ENCODE measurements at places on chromosomes 6 and 20.

DNA sequence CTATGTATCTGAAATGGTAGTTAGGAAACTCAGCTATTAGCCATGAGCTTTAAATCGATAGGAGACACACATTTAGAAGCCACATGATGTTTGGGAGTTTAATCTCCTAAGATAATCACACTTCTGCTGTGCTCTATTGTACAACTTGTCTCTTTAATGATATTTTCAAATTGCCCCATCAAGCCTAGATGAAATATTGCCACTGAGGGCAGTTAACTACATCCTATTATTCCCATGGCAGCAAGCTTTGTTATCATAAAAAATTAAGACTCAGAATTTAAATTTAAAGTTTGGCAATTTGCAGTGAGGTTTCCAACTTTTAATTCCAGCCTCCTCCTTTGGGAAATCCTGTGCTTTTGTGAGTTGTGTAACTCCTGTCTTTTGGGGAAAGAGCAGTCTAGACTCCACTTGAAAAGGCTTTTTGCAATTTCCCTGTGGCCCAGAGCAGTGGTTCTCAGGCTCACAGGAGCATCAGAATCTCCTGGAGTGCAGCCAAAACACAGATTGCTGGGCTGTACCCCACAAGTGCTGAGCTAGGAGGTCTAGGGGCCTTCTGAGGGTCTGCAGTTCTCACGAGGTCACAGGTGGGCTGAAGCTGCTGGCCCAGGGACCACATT is 792.4 kb downstream of the QKI start:
- DNase-seq: no peak

- no peak for DNase-seq
These were observed 100.8 kb downstream of the OR2B2 start for GRCh38 chr6:27811451-27811772.

GRCh38 chr20:38651154-38651553 is 49.5 kb downstream of the ARHGAP40 start:
- no peak for DNase-seq

DNA sequence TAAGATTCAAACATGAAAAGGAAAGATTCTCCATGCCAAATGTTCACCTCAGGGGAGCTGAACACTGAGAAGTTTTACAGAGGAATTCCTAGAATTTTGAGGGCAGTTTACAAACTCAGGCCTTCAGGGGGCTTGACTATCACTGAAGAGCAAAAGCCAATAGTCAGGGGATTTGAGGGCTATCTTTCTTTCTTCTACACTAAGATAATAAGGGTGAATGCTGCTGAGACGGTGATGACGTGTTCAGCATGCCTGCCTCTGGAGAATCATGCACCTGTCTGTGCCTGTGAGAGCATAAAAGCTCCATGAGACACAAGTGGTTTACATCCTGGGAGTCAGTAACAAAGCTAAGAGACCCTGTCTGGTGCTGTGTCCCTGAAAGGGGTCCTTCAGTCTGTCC is 1085.6 kb downstream of the KIF16B start:
- DNase-seq: no peak

DNA sequence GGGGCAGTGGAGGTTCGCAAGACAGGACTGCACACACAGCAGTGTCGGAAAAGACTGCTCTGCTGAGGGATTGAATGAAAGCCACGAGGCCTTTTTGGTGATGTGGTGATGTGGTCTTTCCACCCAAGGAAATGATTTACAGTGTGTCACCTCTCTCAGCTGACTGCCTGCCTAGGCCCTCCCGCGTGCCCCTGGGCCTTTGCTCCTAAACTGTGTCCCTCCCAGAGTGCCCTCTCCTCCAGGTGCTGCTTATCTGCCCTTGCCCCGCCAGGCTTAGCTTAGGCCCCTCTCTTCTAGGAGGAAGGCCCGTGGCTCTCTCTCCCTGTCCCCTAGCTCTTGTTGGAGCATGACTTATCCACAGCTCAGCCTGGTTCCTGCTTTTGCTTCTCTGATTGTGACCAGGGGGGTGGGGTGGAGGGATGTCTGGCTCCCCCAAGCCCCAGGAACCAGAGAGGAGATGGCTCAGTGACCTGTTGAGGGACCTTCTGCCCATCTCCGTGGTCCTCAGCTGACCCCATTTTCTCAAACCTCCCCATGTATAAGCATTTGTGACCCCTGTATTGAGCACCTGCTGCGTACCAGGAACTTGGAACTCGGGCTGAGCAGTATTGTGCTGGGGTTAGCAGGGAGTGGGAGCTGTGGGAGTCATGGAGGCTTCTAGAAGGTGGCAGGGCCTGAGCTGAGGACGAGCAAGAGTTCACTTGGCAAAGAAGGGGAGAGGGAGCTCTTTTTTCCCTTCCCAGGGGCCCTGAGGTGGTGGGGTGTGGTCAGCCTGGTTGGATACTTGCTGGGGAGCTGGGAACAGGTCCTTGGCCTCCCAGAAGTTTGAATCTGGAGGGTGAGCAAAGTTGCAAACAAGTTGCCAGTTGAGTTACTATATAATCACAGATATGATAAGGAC is 2.2 kb downstream of the SRC start:
- no peak for DNase-seq

DNA sequence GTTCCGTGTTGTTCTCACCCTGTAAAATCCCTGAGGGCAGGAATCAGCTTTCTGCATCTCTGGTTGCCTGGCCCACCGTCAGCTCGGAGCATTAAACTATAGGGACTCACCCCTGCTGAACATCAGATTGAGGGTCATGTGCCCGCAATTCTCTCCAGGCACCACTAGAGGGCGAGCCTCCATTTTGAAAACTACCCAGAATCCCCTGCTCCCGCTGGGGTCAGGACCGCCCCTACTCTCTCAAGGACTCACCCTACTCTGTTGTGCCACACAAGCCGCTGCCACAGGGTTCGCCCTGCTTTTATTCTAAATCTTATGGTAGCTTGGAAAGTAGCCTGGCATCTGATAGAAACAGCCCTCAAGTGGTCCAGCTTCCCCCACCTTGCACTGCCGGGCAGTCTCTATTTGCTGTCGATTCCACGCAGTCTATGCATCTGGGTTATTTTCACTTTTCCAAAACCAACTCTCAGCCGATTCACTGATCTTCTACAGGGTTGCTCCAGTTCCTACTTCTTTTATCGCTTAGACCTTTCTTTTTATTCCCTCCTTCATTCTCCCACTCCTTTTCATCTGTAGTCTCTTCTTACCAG is 244.1 kb upstream of the QKI start:
- DNase-seq: no peak

- DNase-seq: no peak
These were observed 126.0 kb downstream of the MTHFD1L start for GRCh38 chr6:150991487-150991886.

- DNase-seq: no peak
These were observed 20.2 kb upstream of the DLGAP4 start for GRCh38 chr20:36285746-36286447.

DNA sequence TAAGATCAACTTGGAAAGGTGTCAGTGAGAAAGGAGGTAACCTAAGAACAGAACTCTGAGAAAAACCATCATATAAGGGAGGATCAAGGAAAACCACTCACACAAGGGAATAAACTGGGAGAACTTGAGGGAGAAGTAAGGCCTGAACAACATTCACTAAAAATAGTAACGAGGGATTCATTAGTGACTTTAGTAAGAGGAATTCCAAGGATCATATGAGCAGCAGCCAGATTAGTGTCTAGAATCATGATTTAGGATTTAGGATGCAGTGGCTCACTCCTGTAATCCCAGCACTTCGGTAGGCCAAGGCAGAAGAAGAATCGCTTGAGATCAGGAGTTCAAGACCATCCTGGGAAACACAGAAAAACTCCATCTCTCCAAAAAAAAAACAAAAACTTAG is 376.5 kb upstream of the MARCKS start:
- no peak for DNase-seq

DNA sequence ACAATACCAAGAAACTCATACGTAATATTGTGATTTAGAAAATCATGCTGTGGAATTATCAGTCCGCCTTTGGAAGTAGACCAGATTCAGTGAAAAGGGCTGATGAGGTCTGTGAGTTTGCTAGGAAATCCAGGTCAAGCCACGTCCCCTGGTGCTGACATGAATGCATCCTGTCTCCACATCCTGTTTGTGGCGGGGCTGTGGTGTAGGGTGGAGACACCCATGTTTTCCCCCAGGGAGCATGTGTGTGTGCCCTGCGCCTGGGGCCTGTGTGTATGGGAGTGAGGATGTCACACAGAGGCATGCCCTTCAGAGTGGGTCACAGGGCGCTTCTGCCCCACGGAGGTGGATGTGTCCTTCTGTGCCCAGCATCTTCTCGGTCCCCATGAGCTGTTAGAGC is 109.1 kb downstream of the SASH1 start:
- DNase-seq: no peak

GRCh38 chr6:138429761-138430160 is 25.7 kb downstream of the HEBP2 start:
- DNase-seq: no peak

DNA sequence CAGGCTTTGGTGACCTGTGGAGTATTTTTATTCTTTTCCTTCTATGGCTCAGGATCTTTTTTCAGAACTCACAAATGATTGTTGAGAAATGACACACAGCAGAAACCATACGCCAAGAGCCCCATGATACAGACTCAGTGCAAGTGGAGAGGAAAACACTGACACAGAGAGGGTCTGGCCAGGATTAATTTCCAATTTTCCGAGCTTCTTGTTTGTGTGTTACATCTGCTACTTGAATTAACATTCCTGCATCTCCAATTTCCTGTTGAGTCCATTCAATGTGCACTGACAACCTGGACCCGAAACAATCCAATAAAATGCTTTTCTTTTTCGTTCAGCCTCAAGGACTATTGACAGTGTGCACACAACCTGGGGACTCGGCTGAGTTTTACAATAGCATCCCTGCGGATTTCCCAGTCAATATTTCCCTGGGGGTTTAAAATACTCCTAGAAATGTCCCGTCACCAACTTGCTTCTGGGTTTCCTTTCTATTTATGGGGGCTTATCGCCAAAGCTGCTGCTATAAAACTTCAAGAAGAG is 4.9 kb upstream of the MLN start:
- no peak for DNase-seq

GRCh38 chr20:38321959-38322598 is 18.1 kb downstream of the BPI start:
- DNase-seq: no peak

GRCh38 chr6:32889533-32889932 is 35.5 kb downstream of the PSMB9 start:
- DNase-seq: no peak

DNA sequence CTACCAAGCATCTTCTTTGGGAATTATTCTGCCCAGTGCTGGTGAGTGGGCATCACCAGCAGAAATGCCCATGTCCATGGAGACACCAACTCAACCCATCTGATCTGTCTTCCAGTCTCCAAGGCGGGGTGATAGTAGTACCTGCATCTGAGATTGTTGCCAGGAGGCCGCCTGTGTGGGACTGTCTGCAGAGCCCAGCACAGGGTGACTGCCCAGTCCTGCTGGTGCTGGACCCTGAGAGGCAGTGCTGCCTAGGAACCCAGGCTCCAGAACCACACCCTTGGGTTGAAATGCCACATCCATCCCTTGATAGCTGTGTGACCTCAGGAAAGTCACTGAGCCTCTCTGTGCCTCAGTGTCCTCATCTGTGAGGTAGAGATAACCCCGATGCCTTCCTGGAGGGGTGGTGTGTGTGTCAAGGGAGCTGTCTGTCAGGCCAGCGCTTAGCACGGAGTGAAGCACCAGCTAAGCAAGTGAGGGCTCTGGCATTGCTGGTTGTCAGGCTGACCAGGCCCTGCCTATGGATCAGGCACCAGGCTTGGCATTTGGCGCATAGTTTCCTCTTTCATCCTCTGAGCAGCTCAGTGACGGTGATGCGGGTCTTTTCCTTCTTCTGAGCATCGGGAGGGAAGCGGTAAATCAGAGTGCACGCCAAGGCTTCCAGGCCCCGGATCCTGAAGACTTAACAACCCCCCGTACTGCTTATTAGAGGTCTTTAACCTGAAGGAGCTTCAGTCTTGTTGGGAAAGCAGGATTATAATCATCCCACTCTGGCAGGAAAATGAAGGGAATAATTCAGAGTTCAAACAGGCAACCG is 268.2 kb downstream of the CDH4 start:
- no peak for DNase-seq

GRCh38 chr6:167737205-167737830 is 89.4 kb upstream of the AFDN start:
- DNase-seq: no peak

- no peak for DNase-seq
These were observed 211.4 kb downstream of the FUT9 start for GRCh38 chr6:96227135-96227534.

DNA sequence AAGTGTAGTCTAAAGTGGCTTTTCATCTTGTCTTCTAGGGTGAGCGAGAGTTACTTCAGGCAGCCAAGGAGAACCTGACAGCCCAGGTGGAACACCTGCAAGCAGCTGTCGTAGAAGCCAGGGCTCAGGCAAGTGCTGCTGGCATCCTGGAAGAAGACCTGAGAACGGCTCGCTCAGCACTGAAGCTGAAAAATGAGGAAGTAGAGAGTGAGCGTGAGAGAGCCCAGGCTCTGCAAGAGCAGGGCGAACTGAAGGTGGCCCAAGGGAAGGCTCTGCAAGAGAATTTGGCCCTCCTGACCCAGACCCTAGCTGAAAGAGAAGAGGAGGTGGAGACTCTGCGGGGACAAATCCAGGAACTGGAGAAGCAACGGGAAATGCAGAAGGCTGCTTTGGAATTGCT is 27.1 kb downstream of the C20orf173 start:
- no peak for DNase-seq

GRCh38 chr20:59042151-59042795 is at the start of gene PRELID3B:
TSS of gene PRELID3B (minus strand) at chr20:59042786. CDS start at chr20:59042730, 56 bp downstream.
- DNase-seq: no peak

DNA sequence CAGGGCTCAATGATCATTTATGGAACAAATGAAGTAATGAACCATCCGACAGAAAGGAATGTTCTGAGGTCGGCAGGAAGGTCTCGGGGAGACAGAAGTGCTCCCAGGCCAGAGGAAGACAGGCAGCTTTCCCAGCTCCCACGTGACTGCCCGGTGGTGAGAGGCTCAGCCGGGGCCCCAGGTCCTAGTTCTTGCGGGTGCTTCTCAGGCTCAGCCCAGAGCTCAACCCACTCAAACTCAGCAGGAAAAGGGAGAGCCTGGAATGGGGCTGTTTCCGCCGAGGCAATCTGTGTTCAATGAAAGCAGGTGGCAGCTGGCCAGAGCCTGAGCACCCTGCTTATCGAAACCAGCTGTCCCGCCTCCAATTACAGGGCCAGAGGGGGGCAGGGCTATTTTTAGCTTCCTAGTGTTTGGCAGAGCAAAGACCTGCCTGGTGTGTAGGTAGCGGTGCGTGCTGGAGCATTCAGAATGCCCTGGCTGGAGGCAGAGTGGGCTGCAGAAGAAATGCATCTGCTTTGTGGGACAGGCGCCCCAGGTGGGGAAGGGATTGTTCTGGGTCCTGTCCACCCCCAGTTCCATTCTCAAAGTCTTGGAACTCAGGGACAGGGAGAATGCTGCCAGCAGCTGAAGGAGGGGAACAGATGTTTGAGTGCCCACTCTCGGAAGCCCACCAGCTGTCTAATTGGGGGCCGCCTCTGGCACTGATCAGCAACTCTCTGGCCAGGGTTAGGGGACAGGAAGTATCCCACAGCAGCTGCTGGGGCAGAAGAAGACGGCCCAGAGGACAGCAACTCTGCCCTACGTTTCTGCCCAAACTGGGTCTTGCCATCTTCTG is 145.1 kb downstream of the PREX1 start:
- DNase-seq: peak; percentile 82

GRCh38 chr6:84860509-84860908 is 96.1 kb upstream of the TBX18 start:
- no peak for DNase-seq

- no peak for DNase-seq
These were observed 63.7 kb upstream of the CD2AP start for GRCh38 chr6:47413752-47414422.

Data from psoas muscle (tissue), 8 donors.